Pancreas (tissue), 10 donors: ENCODE measurements at places on chromosomes 6 and 20.

GRCh38 chr20:61050336-61050890, 201.6 kb upstream of the CDH4 start:
- H3K4me3 ChIP-seq: no peak overlapping the region
- H3K27ac ChIP-seq: no peak overlapping the region
- no peaks in the 10 kb centered on the region for H3K36me3 ChIP-seq
- H3K27me3 ChIP-seq: no peaks in the 10 kb centered on the region
- no peak for DNase-seq

DNA sequence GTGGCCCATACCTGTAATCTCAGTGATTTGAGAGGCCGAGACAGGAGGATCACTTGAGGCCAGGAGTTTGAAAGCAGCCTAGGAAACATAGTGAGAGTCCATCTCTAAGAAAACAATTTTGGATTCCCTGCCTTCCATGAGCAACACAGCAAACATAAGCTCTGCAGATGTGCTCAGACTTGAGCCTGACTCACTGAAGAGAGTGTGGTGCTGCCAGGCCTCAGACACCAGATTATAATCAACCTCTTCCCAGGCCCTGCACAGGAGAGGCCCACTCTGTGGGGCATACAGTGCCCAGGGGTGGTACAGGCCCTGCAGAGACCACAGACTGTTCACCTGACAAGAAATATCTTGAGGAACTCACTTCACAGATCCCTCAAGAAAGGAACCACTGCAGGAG, 19.9 kb downstream of the HLA-DPB1 start:
- H3K4me3 ChIP-seq: no peak overlapping the region
- DNase-seq: no peak
- H3K36me3 ChIP-seq: no peaks in the 10 kb centered on the region
- H3K27me3 ChIP-seq: no peaks in the 10 kb centered on the region
- H3K4me1 ChIP-seq: no peaks in the 10 kb centered on the region

DNA sequence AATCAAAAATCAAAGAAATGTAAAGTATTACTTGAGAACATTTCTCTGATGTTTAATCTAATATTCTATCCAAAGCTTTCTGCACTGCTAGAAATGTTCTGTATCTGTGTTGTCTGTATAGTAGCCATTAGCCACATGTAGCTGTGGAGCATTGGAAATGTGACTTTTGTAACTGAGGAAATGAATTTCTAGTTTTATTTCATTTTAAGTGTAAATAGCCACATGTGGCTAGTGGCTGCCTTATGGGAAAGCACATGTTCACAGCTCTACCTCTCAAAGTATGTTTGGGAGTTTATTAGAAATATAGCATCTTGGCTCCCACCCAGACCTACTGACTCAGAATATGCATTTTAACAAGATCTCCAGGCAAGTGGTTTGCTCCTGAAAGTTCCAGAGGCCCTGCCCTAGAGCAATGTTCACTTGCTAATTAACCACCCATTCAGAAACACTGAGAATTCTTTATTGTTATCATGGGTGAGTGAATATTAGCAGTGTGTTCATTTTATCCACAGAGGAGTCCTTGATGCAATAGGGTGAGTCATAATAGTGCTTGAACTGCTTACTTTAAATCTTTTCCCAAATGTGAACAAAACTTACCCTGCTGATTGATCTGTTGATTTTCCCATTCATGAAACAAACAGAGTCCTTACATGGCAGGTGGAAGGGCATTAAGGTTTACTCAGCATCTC, 282.7 kb downstream of the PLCB1 start:
- H3K27me3 ChIP-seq: no peaks in the 10 kb centered on the region
- DNase-seq: no peak
- no peak overlapping the region for H3K27ac ChIP-seq
- no peaks in the 10 kb centered on the region for H3K36me3 ChIP-seq
- H3K4me1 ChIP-seq: no peaks in the 10 kb centered on the region

GRCh38 chr20:38115205-38115604, 49.9 kb downstream of the TGM2 start:
- no peak overlapping the region for H3K4me3 ChIP-seq
- H3K4me1 ChIP-seq: no peaks in the 10 kb centered on the region
- H3K36me3 ChIP-seq: no peaks in the 10 kb centered on the region
- no peak for DNase-seq

DNA sequence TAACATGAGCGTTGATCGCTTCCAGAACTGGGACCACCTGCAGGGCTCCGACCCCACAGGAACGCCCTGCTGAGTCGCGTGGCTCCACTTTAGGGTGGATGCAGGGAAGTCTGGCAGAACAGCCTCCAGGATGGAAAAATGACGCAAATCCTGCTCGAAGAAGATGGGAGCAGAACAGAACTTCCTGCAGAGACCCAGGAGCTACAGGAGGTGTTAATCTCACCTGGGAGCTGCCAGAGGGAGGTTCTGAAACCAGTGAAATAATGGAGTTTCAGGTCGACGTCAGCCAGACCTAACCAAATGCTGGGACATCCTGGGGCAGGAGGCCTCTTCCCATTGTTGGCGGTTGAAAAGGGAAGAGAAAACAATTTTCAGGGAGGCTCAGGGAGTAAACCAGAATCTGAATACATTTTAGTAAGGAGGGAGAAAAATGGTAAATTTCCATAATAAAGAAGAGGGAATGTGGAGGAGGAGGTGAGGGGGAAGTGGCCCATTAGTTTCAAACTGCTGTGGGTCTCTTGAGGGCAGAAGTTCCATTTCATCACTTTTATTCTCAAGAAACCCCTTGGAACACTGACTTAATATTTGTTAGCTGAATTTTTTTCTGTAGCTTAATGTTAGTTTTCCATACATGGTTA, 558.4 kb upstream of the CDH4 start:
- H3K27me3 ChIP-seq: no peaks in the 10 kb centered on the region
- DNase-seq: no peak
- H3K27ac ChIP-seq: no peak overlapping the region
- H3K4me3 ChIP-seq: no peak overlapping the region

DNA sequence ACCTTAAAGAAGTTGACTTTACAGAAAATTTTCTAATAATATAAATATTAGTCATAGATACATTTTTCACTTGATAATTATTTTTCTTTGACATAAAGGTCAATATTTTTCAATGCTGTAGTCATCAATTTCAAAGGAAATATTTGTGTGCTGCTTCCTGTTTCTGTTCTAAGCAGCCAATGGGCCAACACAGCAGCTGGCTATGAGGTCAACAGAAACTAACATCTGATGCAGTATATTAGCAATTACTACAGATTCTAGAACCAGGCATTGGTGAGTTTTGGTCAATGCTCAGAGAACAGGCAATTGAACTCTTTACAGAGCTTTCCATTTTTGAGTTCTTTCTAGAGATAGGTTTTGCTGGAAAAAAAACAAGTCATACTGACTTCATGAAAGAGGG, 669.6 kb upstream of the NRSN1 start:
- no peak for DNase-seq
- H3K4me1 ChIP-seq: no peaks in the 10 kb centered on the region
- H3K27ac ChIP-seq: no peak overlapping the region

DNA sequence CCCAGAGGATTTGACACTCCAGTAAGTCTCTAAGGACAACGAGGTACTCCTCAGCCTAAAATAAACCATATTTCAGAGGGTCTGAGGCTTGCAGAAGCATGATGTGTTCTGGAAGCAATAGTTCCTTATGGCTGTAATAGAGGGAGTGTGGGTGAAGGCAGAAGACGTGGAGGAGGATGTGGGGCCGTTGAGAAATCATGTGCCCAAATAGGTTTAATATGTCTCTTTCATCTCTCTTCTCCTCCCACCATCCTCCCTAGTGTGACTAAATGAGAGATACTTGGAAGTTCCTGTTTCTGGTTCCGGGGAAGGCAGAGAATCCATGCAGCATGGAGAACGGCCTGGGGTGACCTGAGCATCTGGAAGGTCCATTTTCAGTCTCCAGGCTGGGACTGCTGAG, 174.0 kb upstream of the RSPO3 start:
- H3K27ac ChIP-seq: no peak overlapping the region
- no peaks in the 10 kb centered on the region for H3K4me1 ChIP-seq
- H3K4me3 ChIP-seq: no peak overlapping the region
- no peaks in the 10 kb centered on the region for H3K27me3 ChIP-seq
- H3K36me3 ChIP-seq: no peaks in the 10 kb centered on the region

DNA sequence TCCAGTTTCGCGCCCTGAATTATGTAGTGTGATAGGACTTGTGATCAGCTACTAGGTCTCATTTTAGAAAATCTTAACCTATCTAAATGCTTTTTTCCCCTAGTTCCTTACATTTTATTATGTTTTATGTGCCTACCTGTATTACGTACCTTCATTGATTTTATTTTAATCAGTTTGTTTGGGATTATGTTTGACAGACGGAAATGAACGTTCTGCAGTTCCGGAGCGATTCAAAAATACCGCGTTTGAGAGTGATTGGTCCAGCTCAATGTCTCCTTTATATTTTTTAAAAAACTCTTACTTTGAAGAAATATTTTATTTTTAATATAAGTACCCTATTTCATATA, 114.3 kb upstream of the BTN3A2 start:
- no peak overlapping the region for H3K4me3 ChIP-seq
- no peaks in the 10 kb centered on the region for H3K27me3 ChIP-seq
- H3K27ac ChIP-seq: no peak overlapping the region
- no peak for DNase-seq
- H3K36me3 ChIP-seq: no peaks in the 10 kb centered on the region

DNA sequence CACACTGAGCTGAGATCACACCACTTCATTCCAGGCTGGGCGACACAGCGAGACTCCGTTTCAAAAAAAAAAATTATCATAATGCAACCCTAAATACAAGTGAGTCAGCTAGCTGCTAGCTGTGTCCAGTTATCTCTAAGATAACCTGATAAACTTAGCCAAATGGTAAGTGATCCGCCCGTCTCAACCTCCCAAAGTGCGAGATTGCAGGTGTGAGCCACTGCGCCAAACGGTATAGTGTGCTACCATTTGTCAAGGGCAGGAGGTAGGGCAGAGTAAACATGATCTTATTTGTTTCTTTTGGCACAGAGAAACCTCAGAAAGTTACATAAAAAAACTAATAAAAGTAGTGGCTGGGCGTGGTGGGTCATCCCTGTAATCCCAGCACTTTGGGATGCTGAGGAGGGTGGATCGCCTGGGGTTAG, 4.7 kb upstream of the C6orf132 start:
- H3K4me1 ChIP-seq: no peaks in the 10 kb centered on the region
- DNase-seq: no peak

GRCh38 chr6:111238464-111239119, 151.3 kb downstream of the SLC16A10 start:
- no peaks in the 10 kb centered on the region for H3K4me1 ChIP-seq
- no peak for DNase-seq
- no peaks in the 10 kb centered on the region for H3K36me3 ChIP-seq
- H3K27me3 ChIP-seq: no peaks in the 10 kb centered on the region
- no peak overlapping the region for H3K4me3 ChIP-seq

- no peak overlapping the region for H3K27ac ChIP-seq
- H3K27me3 ChIP-seq: no peaks in the 10 kb centered on the region
- no peak overlapping the region for H3K4me3 ChIP-seq
- H3K36me3 ChIP-seq: no peaks in the 10 kb centered on the region
- H3K4me1 ChIP-seq: no peaks in the 10 kb centered on the region
- no peak for DNase-seq
Measured at GRCh38 chr6:135423649-135424128, 73.9 kb downstream of the AHI1 start.

DNA sequence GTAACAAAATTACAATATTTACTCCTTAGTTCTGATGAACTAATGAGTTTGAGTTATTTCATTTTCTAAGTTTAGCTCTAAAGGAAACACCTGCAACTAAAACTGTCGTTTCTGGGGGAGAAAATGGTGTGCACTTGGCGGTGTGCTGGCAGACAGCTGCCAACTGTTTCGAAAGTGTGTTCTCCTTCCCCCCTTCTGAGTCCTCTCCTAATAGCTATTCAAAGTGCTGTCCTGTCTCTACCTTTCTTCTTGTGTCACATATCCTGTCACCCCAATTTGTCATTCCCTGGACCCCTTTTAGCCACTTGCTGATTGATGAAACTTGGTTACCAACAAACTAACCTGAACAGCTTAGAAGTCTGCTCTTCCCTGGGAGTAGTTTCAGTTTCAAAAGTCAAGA, 4.9 kb upstream of the UBE2J1 start:
- H3K4me3 ChIP-seq: no peak overlapping the region
- H3K4me1 ChIP-seq: no peaks in the 10 kb centered on the region
- no peaks in the 10 kb centered on the region for H3K27me3 ChIP-seq
- DNase-seq: no peak
- H3K36me3 ChIP-seq: no peaks in the 10 kb centered on the region
- H3K27ac ChIP-seq: no peak overlapping the region

DNA sequence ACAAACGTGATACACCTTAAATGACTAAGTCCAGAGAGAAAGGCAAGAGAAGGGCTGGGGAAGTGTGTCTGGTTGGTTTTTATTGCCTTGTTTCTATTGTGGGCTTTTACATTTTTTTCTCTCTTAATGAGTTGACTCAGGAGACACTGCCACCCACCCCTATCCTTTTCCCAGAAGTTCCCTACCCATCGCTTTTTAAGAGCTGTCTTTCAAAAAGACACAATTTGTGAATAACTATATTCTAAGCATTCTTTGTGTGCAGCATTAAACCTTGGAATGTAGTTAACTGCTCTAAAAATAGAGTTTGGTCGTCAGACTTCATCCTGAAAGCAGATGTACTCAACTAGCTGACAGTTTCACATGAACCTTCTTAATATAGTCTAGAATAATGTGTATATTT, 174.9 kb downstream of the ISM1 start:
- no peaks in the 10 kb centered on the region for H3K4me1 ChIP-seq
- no peak for DNase-seq
- H3K27me3 ChIP-seq: no peaks in the 10 kb centered on the region
- H3K4me3 ChIP-seq: no peak overlapping the region
- H3K36me3 ChIP-seq: no peaks in the 10 kb centered on the region

GRCh38 chr20:38548356-38549083, 32.5 kb upstream of the ADIG start:
- H3K36me3 ChIP-seq: peaks cover 40% of the 10 kb centered on the region
- no peak overlapping the region for H3K27ac ChIP-seq
- no peaks in the 10 kb centered on the region for H3K27me3 ChIP-seq
- no peak overlapping the region for H3K4me3 ChIP-seq
- H3K4me1 ChIP-seq: no peaks in the 10 kb centered on the region

DNA sequence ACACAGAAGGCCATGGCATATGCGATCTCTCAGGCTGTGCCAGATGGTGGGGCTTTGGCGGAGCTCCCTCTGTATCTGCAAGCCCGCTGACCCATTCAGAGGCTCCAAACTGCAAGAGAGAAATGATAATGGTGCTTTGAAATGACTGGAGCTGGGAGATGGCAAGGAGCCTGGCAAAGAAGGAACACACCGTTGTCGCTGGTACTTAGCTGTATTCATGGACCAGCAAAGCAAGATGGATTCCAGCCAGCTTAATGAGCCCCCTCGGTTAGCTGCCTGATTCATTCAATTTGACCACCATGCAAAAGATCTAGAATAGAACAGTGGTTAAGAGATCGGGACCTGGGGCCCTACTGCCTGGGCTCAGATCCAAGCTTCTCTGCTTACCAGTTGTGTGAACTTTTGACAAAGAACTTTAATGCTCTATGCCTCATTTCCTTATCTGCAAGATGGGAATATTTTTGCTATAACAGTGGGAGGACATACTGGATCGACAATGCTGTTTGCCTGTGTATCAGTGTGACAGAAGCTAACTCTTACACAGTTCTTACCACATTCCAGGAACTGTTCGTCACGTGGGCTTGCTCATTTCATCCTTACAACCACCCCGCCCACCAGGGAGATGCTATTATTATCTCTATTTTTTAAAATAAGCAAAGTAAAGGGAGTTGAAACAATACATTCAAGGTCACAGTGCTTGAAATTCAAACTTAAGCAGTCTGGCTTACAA, 317.8 kb upstream of the SULF2 start:
- DNase-seq: no peak
- H3K4me1 ChIP-seq: no peaks in the 10 kb centered on the region
- no peaks in the 10 kb centered on the region for H3K27me3 ChIP-seq
